OCI-LY7 (cell line): ENCODE measurements at places on chromosomes 3 and 15.
A peak's percentile ranks its signal among the peaks of the same experiment; 100 is the strongest.

DNA sequence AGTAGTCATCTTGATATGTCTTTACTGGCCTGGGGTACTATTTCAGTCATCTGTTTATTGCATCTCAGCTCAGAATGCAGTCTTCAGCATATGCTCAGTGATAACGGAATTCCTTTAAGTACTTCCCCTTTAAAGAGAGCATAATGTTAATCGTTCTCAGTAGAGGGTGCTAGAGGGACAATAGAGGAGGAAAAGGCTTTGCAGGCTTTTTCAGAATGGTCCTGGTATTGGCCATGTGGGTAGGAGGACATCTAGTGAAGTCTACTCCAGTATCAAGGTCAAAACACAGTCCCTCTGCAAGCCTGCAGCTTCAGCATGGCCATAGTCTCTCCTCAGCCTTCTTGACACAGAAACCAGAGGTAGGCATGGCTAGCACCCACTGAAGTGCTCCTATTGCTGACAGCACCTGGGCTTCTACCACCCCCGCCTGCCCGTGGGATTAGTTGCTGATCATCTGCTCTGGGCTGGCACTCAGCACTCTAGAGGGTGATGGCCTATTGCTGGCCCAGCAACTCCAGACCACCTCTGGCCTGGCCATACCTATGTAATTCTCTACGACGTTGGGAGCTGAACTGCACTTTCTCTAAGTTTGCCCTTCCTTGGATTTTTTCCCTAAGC lies 65.4 kb downstream of the KCNH8 start:
- DNase-seq: peak; percentile 51

DNA sequence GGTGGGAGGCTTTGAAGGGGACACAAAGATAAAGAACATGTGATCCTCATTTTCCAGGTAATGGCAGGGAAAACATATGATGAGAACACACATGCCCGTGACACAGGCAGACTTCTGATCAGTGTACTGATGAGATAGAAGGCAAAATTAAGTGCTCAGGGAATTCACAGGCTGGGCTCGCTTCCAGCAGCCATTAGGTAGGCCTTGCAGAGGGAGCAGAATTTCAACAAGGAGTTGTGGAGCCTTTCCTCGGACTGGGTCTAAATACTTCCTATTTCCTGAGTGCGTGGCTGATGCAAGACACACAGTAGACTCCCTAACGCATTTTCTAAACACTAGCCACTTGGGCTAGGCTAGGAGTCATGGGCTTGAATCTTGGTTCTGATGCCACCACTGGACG lies 74.0 kb upstream of the ETV5 start:
- DNase-seq: no peak

DNA sequence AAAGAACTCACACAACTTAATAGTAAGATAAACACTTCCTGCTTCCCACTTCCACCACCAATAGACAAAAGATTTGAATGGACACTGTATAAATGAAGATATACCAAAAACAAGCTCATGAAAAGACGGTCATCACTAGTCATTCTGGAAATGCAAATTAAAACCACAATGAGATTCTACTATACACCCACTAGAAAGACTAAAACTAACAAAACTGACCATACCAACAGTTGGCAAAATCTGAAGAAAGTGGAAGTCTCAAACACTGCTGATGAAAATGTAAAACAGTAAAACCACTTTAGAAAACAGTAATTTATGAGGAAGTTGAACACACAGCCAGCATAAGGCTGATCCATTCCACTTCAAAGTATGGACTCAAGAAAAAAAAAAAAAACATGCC lies 35.6 kb upstream of the CD96 start:
- no peak for DNase-seq

DNA sequence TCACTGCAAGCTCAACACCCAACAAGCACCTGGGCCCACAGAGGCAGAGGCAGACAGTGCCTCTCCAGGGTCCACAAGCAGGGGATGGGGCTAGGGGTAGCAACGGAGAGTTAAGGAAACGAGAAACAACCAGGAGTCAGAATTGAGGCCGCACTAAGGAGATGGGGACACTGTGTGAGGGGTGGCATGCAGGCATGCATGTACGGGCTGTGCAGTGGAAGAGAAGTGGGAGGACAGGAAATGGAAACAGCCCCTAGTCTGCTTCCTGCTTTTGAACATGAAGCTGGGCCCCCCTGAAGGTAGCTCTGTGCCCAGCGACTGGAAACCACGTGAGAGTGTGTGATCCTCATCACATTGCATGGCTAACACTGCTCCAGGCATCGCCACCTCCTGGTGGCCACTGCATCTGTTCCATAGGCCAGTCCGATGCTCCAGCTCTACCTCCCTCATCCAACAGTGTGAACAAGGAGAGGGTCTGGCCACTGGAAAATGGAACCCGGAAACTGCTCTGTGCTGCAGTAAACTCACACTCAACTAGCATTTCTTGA lies 44.0 kb downstream of the XXYLT1 start:
- DNase-seq: peak; percentile 37

DNA sequence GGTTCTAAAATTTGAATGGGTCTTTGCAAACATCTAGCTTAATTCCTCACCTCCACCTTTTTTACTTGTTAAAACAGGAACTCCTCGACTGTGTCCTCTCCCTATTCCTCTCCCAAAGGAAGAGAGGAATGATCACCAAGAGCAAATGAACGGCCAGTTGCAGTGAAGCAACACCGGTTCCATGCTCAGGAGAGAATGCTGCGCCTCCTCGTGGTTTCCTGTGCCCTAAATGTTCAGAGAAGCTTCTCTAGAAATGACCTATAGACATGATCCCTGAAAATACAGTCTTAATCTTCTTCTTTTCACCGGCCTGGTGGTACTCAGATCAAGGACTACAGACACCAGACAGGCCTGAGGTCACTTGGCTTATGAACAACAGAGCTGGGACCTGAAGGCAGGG lies 65.1 kb upstream of the GUCA1C start:
- DNase-seq: peak; percentile 0

GRCh38 chr15:57031082-57031481 lies 112.6 kb downstream of the TCF12 start:
- no peak for DNase-seq

GRCh38 chr3:190266913-190267290 lies 55.3 kb downstream of the CLDN1 start:
- DNase-seq: no peak
